HuH-7 (cell line): ENCODE measurements at places on chromosomes 13 and 19.

GRCh38 chr19:377801-378581 is 31.0 kb downstream of the C2CD4C start:
- no peak for DNase-seq

- DNase-seq = no peak
These were observed 1.3 kb upstream of the CLASRP start for GRCh38 chr19:45037393-45038169.

GRCh38 chr19:39940221-39940833 is 5.9 kb upstream of the FCGBP start:
- DNase-seq = no peak

DNA sequence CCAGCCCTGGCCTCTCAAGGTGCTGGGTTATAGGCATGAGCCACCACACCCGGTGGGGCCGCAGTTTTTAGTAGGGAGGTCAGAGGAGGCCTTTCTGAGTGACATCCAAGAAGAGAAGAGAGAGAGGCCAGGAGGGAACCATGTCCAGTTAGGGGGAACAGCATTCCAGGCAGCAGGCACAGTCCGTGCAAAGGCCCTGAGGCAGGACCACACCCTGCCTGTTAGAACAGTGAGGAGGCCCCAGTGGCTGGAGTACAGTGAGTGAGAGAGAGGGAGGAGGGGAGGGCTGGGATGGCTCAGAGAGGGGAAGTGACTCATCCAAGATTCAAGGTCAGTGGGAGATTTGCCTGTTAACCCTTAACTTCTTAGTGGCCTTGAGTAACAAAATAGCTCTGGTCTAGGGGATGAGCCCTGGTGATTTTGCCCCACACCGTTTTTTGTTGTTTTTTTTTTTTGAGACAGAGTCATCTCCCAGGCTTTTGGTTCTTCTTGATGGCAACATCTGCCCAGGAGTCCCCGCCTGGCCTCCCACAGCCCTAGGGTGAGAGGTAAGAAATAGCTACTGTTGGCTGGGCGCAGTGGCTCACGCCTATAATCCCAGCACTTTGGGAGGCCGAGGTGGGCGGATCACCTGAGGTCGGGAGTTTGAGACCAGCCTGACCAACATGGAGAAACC is 2.7 kb upstream of the PLIN3 start:
- DNase-seq = peak; percentile 52

GRCh38 chr19:43595605-43595998 is 332 bp downstream of the IRGQ start:
- DNase-seq = no peak

DNA sequence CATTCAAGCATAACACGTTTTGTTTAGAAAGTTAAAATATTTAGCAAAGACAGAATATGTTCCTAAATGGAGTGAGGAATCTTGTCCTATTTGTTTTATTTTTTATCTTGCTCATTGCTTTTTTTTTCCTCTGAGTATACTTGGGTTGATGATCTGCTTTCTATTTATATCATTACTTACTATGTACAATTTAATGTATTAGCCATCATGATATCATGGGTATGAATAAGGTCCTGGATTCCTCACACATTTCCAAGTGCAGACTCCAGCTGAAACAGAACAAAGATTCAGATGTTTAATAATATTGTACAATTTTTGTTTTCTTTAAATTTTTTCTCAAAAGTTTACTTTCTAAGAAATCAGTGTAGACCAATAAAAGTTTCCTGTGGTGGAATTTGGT is 388.2 kb downstream of the GPC6 start:
- DNase-seq = no peak

GRCh38 chr13:69108486-69108885 is 999.1 kb upstream of the ATXN8OS start:
- DNase-seq = no peak

GRCh38 chr19:19745496-19746285 is 12.8 kb upstream of the ZNF14 start:
- no peak for DNase-seq

DNA sequence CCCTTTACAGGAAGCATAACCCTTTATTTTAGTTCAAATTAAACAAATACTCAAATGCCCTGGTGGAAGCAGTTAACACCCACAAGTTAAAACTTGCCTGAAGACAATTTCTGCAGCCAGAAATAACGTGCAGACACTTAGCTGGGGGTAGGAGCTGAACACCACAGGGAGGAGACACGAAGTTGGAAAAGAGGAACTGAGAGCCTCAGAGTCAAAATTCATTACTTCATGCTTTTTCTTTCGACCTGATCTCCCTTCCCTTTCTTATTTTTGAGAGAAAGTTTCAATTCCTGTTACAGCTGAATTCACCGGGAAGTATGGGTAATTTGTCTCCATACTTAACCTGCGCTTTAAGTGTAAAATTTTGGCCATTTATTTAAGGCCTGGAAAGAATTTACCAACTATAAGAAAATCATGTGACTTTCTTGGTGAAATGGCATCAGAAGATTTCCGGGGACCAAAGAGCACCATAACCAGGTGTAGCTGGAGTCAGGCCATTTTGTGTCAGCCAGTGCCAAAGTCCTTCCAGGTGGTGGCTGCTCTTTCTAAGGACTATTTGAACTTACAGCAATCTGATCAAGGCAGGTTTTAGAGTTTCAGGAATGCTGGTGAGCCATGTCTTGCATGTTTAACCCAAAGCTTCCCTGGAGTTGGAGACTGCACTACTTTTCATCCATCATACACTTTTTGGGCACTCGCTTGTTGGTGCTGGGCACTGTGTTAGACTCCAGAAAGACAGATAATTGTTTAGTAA is 46.5 kb upstream of the RCBTB2 start:
- no peak for DNase-seq

DNA sequence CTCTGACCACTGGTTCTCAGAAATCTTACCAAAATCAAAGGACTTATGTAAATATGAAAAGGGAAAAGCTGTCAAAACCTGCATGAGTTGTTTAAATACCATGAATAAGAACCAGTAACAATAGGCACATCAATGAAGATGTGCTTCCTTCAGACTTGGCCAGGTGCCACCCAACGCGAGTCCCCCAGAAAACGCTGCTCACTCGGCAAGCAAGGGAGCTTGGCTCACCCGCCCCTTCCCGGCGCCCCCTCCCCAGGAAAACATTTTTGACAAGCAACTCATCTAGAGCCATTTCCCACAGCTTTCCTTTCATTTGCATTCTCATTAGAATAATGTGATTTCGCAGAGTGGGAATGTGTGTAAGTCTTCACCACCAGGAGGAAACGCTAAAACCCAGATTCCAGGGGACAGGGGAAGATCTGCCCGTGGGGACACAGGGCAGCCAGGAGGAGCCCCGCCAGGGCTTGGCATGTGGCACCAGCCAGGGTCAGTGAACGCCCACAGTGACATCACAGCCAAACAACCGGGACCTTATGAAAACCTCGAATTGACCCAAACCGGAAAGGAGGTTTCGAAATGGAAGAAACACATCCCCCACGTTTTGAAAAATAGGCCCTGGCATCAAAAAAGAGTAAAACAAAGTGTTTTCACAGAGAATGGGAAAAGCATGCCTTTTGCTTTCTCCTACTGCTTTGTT is 366.2 kb upstream of the TSHZ3 start:
- DNase-seq = no peak

DNA sequence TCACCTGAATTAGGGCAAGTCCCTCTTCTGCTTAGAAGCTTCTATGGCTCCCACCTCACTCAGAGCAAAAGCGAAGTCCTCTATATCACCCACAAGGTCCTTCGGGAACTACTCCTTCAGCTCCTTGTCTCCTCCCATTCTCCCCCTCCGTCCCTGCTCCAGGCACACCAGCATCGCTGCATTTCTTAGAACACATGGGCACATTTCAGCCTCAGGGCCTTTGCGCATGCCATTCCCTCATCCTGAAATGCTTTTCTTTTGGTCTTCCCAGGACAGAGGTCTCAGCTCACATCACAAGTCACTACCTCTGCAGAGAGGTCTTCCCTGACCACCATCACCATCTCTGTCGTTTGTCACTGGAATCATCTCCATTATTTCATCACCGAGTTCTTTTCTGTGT is 4.0 kb downstream of the S1PR5 start:
- DNase-seq = no peak

DNA sequence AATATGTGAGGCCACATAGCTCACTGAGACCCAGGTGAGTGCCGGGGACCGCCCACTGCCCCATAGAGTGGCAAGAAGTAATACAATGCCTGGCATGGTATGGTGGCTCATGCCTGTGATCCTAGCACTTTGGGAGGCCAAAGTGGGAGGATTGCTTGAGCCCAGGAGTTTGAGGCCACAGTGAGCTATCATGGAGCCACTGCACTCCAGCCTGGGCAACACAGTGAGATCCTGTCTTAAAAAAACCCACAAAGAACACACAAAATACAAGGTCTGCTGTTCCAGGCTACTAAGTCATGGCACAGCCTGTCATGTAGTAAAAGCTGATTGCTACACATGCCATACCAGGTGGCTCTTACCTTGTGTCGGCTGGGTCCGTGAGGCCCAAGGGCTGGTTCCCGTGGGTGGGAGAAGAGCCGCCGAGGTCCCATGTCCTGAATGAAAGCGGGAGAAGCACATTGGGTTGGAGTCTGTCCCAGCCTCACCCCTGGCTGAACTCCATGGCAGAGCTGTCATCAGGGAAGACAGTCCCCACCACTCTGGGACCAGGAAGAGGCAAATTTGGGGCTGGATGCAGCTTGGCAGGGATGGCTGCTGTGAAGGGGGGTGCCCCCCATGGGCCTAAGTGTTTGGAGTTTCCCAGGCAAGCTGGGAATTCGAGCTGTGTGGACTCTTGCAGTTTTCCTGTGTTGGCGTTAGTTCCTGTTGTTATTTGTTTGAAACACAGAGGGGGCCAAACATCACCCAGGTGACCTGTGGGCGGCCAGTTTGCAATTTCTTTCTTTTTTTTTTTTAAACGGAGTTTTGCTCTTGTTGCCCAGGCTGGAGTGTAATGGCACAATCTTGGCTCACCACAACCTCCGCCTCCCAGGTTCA is 3.2 kb upstream of the FDX2 start:
- DNase-seq = no peak

- no peak for DNase-seq
These were observed 12.7 kb downstream of the ATP4B start for GRCh38 chr13:113645329-113645728.

- DNase-seq = no peak
These were observed 2.7 kb upstream of the CCDC97 start for GRCh38 chr19:41307090-41307875.

DNA sequence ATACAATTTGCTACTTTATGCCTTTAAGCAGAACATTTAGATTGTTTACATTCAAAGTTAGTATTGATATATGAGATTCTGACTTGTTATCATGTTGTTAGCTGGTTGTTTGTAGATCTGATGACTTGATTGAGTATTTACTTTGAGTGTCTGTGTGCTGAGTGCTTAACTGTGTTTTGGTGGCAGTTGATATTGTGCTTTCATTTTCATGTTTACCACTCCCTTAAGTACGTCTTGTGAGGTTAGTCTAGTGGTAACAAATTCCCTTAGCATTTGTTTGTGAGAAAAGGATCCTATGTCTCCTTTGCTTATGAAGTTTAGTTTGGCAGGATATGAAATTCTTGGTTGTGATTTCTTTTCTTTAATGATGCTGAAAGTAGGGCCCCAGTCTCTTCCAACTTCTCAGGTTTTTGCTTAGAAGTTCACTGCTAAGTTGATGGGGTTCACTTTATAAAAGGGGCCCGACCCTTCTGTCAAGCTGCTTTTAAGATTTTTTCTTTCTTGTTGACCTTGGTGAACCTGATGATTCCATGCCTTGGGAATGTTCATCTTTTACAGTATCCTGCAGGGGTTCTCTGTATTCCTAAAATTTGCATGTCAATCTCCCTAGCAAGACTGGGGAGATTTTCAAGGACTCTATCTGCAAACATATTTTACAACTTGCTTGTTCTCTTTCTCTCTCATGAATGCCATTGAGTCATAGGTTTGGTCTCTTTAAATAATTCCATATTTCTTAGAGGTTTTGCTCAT is 1095.4 kb upstream of the PCDH20 start:
- no peak for DNase-seq
